ENCODE measurements at places on chromosomes 11 and 22. TPM values are rescaled to one million over a fixed set of nuclear protein-coding genes. Genes with fewer than 3 reads are reported as not detected.

GDPD4 gene
- 1.2 TPM for total RNA-seq

OR5AN1 gene
- total RNA-seq: not detected

C1QTNF5 gene
- total RNA-seq: 40.2 TPM

VWCE gene
- total RNA-seq: 6.5 TPM

AMOTL1 gene
- 107 TPM for total RNA-seq

ABTB2 gene
- total RNA-seq: 7.6 TPM

PKNOX2 gene
- 5.7 TPM for total RNA-seq

ZPR1 gene
- 4.1 TPM for total RNA-seq

GGT5 gene
- total RNA-seq: 23.1 TPM

TAF10 gene
- total RNA-seq: 106 TPM

ALKBH8 gene
- 26.1 TPM for total RNA-seq

MMP7 gene
- 13.8 TPM for total RNA-seq

DNA sequence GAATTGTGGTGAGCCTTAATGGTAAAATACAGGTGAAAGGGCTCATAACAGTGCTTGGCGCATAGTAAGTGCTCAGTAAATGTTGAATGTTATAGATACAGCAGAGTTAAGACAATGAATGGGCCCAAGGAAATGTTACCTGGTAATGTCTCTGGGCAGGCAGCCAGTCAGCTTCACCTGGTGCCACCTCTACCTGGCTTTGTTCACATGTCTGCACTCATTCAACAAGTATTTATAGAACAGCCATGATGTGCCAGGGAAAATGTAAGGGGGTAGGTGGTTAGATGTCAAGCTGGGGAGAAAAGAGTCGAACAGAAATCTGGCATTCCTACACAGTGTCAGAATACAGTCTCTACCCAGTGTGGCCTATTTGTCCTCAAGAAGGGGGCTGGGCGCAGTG is 238.8 kb upstream of the SYN3 start:
- H3K4me3 ChIP-seq: no peak overlapping the region
- H3K27ac ChIP-seq: no peak overlapping the region
- H3K36me3 ChIP-seq: no peaks in the 10 kb centered on the region
- no peaks in the 10 kb centered on the region for H3K4me1 ChIP-seq
- no peak for DNase-seq
- no peaks in the 10 kb centered on the region for H3K27me3 ChIP-seq

DNA sequence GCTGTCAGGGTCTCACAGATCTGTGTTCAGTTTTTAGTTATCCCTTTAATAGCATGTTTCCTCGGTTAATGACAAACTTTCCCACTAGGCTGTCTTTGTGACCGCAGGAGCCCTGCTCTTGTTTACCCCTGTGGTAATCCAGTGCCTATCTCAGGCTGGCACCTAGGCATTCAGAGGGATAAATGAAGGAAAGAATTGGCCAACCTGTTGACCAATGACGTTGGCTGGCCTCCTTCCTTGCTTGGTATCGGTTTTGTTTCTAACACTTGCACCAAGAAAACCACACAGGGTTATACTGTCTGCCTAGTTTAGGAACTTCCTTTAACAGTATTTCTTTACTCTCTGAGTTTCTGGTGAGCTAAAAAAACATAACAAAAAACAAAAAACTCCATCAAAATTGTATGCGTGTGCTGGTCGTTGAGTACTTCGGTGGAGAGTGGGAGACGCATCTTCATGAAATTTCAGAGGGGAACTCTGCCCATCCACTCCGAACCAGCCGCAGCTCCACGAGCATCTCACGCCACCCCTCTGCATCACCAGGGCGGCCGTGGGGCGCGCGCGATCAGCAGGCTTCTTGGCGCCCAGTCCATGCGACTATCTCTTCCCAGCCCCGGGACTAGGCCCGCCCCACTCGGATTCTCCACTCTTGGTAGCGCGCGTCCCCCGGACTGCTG is 563 bp upstream of the ENDOD1 start:
- no peaks in the 10 kb centered on the region for H3K36me3 ChIP-seq
- peak overlapping the region; percentile 60 for H3K4me3 ChIP-seq
- no peaks in the 10 kb centered on the region for H3K27me3 ChIP-seq
- H3K27ac ChIP-seq: peak overlapping the region; percentile 98

GRCh38 chr11:122900587-122901202 is 18.1 kb downstream of the JHY start:
- H3K27ac ChIP-seq: no peak overlapping the region
- H3K4me1 ChIP-seq: no peaks in the 10 kb centered on the region

- no peak overlapping the region for H3K27ac ChIP-seq
- no peaks in the 10 kb centered on the region for H3K27me3 ChIP-seq
- H3K4me3 ChIP-seq: no peak overlapping the region
- no peak for DNase-seq
- H3K36me3 ChIP-seq: no peaks in the 10 kb centered on the region
- H3K4me1 ChIP-seq: no peaks in the 10 kb centered on the region
Observed at GRCh38 chr22:44215287-44215686, 34.6 kb downstream of the PARVG start.

GRCh38 chr11:102384419-102385079 is 37.5 kb downstream of the BIRC2 start:
- H3K36me3 ChIP-seq: no peaks in the 10 kb centered on the region
- no peak for DNase-seq
- peaks cover 10% of the 10 kb centered on the region for H3K4me1 ChIP-seq
- no peaks in the 10 kb centered on the region for H3K27me3 ChIP-seq
- no peak overlapping the region for H3K4me3 ChIP-seq
- H3K27ac ChIP-seq: peak overlapping the region; percentile 60

- H3K27ac ChIP-seq: no peak overlapping the region
- H3K27me3 ChIP-seq: no peaks in the 10 kb centered on the region
- H3K4me3 ChIP-seq: no peak overlapping the region
- no peak for DNase-seq
- no peaks in the 10 kb centered on the region for H3K36me3 ChIP-seq
Observed at GRCh38 chr11:11366793-11367192, 13.7 kb upstream of the CSNK2A3 start.

DNA sequence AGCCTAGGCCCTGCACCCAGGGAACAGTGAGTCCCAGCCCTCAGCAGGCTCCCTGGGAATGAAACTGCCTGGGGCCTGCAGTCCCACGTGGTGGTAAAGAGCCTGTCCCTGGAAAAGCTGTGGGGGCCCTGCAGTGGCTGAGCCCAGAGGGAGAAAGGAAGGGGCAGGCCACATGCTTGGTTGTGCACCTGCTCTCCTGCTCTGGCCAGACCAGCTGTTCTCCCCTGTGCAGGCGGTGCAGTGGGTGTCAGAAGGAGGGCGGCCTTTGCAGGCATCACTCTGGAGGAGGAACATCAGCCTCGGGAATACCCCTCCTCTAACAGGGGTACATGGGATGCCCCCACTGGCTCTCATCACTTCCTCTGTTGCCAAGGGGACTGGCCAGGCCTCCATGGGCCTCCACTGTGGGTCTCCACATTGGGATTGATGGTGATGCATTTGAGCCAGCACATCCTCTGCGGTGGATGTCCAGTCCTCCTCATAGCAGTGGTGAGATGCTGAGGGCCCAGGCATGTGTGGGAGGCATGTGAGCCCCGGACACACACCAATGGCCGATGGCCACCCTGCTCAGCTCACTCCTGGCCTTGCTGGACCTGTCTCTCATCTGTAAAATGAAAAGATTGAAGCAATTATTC is 690.4 kb downstream of the BRD1 start:
- H3K36me3 ChIP-seq: no peaks in the 10 kb centered on the region
- no peaks in the 10 kb centered on the region for H3K4me1 ChIP-seq
- no peak overlapping the region for H3K27ac ChIP-seq

DNA sequence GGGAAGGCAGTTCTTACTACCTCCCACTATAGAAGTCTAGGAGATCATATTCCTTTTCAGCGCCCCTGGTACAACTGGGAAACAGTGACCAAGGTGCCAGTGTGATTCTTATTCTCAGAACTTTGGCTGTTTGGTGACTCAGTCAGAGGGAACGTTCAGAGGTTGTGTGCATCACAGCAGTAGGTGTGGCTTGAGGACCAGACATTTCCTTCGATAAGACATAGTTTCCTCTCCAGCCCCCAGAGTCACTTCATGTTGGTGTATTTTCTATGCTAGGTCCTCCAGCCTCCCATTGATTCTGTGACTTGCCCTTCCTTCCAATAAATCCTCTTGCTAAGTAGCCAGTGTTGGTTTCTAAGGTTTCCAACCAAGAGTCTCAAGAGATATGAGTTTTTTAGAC is 171.9 kb upstream of the MPPED2 start:
- no peak overlapping the region for H3K4me3 ChIP-seq
- H3K36me3 ChIP-seq: no peaks in the 10 kb centered on the region
- H3K27ac ChIP-seq: peak overlapping the region; percentile 47

GRCh38 chr11:122101625-122102291 is 14.3 kb downstream of the BLID start:
- peak overlapping the region; percentile 95 for H3K27ac ChIP-seq
- peak; percentile 81 for DNase-seq
- H3K36me3 ChIP-seq: no peaks in the 10 kb centered on the region
- H3K4me3 ChIP-seq: peak overlapping the region; percentile 57
- H3K27me3 ChIP-seq: no peaks in the 10 kb centered on the region
- H3K4me1 ChIP-seq: no peaks in the 10 kb centered on the region

GRCh38 chr11:18700872-18701271 is 2.3 kb downstream of the TMEM86A start:
- H3K4me1 ChIP-seq: no peaks in the 10 kb centered on the region
- H3K27me3 ChIP-seq: no peaks in the 10 kb centered on the region
- no peak for DNase-seq
- H3K27ac ChIP-seq: peak overlapping the region; percentile 8
- H3K4me3 ChIP-seq: no peak overlapping the region
- H3K36me3 ChIP-seq: no peaks in the 10 kb centered on the region

DNA sequence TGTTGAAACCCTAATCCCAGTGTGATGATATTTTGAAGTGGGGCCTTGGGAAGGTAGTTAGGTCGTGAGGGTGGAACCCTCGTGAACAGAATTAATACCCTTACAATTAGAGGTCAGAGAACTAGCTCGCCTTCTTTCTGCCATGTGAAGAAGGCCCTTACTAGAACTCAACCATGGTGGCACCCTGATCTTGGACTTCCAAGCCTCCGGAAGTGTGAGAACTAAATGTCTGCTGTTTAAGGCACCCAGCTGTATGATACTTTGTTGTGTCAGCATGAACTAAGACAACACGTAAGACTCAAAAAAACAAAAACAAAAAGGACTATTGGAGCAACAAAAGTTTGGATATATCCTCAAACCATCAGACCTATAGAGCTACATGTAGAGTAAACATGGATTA is 52.0 kb downstream of the TMEM123 start:
- H3K27ac ChIP-seq: no peak overlapping the region
- no peak for DNase-seq
- no peaks in the 10 kb centered on the region for H3K27me3 ChIP-seq
- no peaks in the 10 kb centered on the region for H3K36me3 ChIP-seq
- H3K4me1 ChIP-seq: no peaks in the 10 kb centered on the region

GRCh38 chr22:17578136-17578754 is 14.9 kb downstream of the SLC25A18 start:
- H3K27me3 ChIP-seq: no peaks in the 10 kb centered on the region
- no peaks in the 10 kb centered on the region for H3K4me1 ChIP-seq
- H3K27ac ChIP-seq: no peak overlapping the region
- no peaks in the 10 kb centered on the region for H3K36me3 ChIP-seq
- H3K4me3 ChIP-seq: no peak overlapping the region

DNA sequence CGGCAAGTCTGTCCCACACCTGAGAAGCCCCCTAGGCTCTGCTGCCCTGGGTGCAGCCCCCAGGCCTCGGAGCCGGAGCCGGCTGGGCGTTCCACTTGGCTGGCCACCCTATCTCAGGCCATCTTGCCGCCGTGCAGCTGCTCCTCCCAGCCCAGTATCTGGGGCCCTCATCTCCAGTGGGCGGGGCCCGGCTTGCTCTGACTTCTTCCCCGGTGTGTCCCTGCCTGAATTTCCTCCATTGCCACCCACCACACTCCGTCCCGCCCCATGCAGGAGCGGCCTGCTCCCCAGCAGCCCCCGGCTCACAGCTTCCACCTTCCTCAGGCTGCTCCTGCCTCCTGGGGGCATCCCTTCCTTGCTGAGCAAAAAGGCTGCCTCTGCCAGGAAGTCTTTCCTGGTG is 46.6 kb downstream of the WNT7B start:
- H3K4me3 ChIP-seq: no peak overlapping the region
- H3K36me3 ChIP-seq: no peaks in the 10 kb centered on the region
- H3K27ac ChIP-seq: no peak overlapping the region
